Foreskin keratinocyte (primary cell): ENCODE measurements at places on chromosomes 13 and 19. TPM values are rescaled to one million over a fixed set of nuclear protein-coding genes. Genes with fewer than 3 reads are reported as not detected.

DNA sequence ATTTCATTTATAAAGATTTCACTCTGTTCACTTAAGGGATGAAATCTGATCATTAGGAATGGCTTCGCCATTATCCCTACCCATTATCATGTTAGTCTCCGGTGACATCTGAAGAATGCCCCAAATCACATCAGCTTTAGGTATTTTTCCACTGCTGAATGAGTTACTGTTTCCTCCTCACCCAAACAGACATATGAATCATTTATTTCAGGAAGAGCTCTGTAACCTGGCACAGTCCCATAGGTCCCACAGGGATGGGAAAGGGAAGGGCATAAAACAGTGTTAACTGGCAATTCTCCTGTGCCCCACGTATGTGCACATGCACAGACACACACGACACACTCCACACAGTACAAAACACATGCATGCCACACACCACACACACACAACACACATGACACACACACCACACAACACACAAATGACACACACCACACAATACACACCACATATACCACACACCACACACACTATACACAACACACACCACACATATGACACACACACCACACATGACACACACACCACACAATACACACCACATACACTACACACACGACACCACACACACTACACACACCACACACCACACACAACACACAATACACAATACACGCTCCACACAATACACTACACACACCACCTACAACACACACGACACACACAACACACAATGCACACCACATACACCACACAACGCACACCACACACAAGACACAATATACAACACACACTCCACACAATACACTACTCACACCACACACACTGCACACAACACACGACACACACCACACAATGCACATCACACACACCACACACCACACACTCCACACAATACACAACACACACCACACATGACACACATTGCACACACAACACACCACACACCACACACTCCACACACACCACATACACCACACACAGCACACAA, 15.4 kb downstream of the TMEM255B start:
- peak; percentile 31 for DNase-seq

DNA sequence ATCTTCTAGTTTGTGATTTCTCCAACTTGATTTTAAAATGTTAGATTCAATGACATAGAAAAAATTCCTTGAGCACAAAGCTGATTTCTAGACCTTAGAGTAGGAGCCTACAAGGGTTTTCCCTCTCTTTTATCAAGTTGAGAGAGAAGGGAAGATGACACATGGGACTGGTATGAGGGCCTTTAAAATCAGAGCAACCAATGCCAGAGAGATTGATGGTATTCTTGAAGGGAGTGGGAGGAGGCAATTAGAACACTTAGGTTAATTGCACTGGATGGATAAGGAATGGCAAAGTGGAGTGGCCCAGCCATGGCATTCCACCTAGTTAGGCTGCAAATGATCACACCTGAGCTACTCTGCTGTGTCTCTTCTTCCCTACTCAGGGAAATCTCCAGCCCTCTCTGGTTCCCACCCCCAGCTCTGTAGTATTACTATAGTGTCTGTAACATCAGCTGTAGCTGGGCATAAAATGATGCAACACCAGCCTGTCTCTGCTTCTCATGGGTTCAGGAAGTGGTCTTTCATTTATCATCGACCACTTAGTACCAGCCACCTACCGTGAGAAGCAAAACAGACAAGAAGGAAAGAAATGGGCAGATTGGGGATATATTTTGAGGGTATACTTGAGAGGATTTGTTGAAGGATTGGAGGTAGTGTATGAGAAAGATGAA, 333.6 kb downstream of the DLEU7 start:
- no peak for DNase-seq

GRCh38 chr13:54194233-54195024, 1165.8 kb downstream of the OLFM4 start:
- DNase-seq: no peak

KLK15 gene
- not detected in 2 replicates for total RNA-seq

LYPD3 gene
- total RNA-seq: 16.3 and 18.0 TPM in 2 replicates
